ENCODE measurements at places on chromosomes 6 and 20.

- no peak for DNase-seq
Observed at GRCh38 chr6:142698751-142699150, 246.2 kb downstream of the HIVEP2 start.

DNA sequence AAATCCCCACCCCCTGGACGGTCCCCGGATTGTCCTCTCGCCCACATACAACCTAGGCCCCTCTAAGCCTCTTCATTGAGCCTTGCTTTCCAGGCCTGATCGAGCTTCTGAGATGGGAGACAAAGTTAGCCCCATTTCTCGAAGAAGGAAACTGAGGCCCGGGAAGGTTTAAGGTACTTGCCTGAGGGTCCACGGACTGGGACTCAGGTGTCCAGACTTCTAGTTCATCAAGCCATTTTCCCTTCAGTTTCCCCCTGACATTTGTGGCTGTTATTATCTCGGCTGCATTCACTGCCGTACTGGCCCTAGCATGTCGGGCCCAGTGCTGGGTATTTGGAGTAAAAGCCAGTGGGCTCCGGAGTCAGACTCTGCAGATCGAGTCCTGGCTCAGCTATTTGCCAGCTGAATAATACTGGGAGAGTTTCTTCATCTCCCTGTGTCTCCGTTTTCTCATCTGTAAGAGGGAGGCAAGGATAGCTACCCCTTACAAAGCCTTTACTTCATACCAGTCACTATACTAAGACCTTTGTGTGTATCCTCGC, 633 bp downstream of the RPRD1B start:
- DNase-seq: no peak

- no peak for DNase-seq
Observed at GRCh38 chr6:50922579-50923525, 104.2 kb downstream of the TFAP2B start.

GRCh38 chr6:157906537-157907061, 75.1 kb upstream of the SYNJ2 start:
- DNase-seq: no peak

DNA sequence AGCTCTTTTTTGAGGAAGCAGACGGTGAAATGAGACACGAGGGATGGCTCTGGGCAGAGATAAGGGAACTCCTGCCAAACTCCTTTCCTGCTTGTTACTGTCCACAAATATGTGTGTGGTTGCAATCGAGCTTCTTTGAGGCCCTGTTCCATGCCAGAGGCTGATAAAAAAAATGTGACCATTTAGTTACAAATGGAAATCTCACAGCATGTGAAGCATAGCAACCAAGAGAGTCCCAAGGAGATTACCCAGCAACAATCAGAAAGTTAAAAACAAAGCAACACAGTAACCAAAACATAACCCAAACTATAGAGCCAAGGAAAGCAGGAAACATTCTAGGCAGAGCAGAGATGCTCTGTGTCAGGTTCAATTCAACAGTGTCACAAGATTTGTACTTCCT, 35.4 kb upstream of the HMGN3 start:
- no peak for DNase-seq

- DNase-seq: no peak
Observed at GRCh38 chr6:45469663-45470062, 91.9 kb upstream of the SUPT3H start.

DNA sequence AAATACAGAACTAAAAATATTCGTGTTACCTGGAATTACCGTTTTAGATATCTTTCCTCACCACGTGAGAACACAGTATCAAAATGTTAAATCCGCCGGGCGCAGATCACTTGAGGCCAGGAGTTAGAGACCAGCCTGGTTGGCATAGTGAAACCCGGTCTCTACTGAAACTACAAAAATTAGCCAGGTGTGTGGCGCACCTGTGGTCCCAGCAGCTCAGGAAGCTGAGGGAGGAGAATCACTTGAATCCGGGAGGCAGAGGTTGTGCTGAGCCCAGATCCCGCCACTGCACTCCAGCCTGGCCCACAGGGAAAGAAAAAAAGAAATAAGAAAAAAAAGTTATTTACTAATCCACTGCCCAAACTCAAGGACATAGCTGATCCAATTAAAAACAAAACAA, 4.8 kb upstream of the DDX43 start:
- DNase-seq: no peak

DNA sequence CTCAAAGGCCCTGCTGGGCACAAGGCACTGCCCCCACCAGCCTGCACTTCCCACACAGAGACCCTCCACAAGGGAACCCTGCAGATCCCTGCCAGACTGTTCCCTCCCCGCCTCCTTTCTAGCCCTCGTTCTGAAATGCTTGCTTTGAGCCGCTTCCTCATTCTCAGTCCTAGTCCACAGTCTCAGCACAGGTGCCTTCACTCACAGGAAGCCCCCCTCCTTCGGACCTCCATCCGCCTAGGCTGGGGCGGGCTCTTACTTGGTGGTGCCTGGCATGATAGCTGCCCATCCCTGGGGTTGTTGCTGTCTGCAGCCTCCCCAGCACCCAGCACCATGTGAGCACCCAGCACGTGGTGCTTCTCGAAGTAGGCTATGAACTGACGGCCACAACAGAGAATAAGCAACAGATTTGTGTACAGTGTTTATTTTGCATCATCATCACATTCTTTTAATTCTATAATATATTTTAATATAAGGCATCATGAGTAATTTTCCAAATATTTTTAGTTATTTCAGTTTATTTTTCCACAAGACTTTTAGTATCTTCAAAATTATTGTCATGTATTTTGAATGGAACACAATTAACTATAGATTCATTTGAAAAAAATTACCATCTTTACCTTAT, 12.3 kb downstream of the CST5 start:
- DNase-seq: no peak

DNA sequence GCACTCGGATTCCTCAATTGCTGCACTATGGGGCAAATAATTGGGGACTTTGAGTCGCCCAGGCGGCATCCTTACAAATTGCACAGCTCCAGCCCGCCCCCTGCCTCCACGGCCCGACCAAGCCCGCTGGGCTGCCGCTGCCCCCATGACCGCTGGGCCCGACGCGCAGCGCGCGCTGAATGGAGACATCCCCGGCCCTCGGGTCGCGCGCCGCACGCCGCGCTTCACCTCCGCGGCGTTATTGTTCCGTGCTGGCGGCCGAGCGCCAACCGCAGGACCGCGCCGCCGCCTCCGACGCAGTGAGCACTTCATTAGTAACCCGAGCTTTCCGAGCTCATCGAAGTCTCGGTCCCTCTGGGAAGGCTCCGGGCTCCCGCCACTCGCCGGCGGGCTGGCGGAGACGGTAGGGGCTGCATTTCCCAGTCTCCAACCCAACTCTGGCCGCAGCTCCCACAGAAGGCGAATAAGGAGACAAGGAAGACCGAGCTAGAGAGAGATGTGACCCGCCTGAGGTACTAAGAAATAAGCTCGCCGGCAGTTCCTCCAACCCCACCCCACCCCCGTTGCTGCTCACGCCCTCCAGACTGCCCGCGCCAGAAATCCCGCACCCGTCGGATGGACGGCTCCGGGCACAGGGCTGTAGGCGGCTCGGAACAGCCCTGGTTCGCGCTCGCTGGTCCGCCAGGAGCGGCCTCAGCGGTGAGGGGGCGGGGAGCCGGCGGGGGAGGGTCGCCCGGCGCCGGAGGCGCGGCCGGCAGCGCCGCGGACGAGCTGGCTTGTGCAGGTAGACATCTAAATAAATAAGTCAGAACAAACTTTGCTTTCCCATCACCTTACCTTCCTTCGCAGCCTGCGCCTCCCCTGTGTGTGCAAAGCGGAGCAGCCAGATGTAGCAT, 703 bp downstream of the EPHA7 start:
- no peak for DNase-seq

- no peak for DNase-seq
Observed at GRCh38 chr6:3247255-3248146, 11.2 kb upstream of the PSMG4 start.

DNA sequence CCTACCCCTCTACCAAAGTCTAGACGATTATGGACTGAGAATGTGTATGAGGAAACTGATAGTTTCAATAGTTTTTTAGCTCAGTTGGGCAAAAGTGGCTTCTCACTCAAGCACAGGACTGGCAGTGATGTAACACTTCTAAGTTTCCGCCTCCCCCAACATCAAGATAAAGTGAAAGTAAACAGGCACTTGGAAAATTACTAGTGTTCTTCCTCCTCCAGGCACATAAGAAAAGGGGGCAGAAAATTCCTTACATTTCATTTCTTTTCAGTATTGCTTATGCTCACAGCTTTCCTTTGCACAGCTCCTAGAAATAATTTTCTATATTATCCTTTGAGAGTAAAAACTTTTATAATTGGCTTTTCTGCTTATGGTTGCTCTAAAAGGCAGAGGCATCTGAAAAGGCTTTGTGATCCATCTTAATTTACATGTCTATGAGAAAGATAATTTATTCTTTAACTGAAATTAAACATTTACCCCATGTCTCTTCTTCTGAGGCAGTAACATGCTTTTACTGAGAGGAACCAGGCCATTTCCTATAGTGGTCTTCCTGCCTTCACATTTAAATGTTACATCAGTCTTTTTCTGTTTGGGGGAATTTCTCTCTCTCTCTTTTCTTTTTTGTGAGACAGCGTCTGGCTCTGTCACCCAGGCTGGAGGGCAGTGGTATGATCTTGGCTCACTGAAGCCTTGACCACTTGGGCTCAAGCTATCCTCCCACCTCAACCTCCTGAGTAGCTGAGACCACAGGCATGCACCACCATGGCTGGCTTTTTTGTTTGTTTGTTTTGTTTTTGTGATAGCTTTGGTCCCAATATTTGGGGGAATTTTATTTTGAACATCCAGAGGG, 65.0 kb upstream of the EEF1A1 start:
- DNase-seq: no peak

- no peak for DNase-seq
Observed at GRCh38 chr6:79719248-79719960, 88.3 kb downstream of the SH3BGRL2 start.

GRCh38 chr6:25971187-25971821, 8.7 kb downstream of the TRIM38 start:
- DNase-seq: no peak

DNA sequence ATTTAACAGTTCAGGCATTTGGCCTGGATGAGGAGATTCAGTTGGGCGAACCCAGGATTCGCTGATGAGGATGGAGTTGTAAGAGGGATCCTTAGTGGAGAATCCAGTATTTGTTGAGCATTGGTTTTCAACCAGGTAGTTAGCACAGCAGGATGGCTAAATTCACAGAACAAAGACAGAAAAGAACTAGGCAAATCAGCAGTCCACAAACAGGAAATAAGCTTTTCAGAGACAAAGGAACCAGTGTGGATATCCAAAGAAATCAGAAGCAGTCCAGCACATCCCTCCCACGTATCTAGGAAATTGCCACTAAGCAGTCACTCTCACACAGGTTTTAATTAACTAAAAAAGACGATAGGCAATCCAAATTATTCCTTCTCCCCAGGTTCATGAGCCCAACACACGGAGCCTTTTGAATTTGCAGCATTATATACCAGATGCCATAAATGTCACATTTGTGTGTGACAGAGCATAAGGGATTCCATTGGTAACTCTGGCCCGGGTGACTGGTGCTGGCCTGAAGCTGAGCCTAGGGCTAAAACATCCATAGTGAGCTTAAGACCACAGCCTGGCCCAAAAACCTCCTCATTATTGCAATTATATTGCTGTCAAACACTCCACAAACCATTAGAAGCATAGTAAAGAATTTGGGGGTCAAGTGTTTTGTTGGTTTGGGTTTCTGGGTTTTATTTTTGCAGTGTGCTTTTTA, 131.5 kb downstream of the SOBP start:
- no peak for DNase-seq

DNA sequence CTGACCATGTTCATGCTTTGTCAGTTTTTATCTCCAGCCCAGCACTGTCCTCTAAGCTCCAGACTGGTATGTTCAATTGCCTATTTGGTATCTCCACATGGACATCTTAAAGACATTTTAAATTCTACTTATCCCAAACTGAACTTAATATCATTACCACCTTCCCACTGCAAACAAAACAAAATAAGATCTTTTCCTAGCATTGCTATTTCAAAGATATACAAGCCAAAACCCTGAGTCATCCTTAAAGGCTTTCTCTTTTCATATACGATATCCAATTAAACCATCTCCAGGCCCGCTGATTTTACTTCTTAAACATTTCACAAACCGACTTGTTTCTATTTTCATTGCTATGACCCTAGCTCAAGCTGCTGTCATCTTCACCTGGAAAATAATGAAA, 35.1 kb upstream of the HS3ST5 start:
- DNase-seq: no peak

- DNase-seq: no peak
Observed at GRCh38 chr6:163738304-163738703, 323.8 kb downstream of the QKI start.

DNA sequence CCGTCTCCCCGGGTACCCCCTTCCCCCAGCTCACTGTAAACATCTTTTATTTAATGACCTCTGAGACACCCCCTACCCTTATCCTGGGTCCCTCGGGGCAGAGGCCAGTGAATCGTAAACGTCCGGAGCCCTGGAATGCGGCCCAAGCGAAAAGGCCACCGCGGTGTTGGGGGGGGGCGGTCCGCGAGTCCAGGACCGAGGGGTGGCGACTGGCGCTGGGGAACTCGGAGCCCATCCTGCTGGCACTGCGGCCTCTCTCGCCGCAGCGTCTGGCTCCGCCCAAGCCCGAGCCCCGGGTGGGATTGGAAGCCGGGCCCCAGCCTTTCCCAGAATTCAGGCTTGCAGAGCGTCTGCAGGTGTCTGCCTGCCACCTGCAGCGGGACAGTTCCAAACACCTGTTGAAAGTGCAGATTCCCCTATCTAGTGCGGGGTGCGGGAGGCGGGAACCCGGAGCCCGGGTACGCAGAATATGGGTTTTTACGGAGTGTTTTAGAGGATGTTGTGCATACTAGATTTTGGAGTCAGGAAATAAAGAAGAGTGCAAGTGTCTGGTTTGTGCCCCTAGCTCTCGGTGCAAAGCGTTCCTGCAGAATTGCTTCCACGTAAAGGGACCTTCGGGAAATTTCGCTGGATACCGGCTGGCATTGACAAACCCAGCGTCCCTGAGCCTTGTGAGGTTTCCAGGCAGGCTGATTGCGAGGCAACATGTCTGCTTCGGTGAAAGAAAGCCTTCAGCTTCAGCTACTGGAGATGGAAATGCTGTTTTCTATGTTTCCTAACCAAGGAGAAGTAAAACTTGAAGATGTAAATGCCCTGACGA, 800 bp downstream of the RWDD2A start:
- DNase-seq: peak; percentile 23

DNA sequence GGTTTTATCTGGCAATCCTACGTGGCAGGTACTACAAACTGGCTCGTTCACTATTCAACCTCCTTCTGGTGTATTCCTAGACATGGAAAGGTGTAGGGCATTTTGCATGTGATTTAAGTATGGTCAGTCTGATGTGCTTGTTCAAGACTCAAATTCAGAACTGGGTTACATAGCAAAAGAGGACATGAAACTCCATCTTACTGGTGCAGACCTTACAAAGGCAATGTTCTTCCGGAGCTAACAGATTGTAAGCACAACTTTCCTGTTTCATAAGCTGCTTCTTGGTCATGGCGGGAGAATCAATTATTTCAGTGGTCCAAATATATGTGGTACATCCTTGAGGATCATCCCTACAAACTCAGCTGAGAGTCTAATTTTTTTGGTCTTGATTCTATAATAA, 703.4 kb downstream of the EPM2A start:
- no peak for DNase-seq

Measured in T-helper 9 cell (primary cell).